ENCODE measurements at places on chromosomes 2 and 18.

GRCh38 chr2:202018950-202019349, 14.7 kb upstream of the FZD7 start:
- DNase-seq, result no peak

GRCh38 chr18:44229693-44230108, 451.0 kb upstream of the SETBP1 start:
- DNase-seq, result no peak

GRCh38 chr2:182587831-182588230, 128.2 kb upstream of the DNAJC10 start:
- DNase-seq, result peak; percentile 84

- no peak for DNase-seq
Observed at GRCh38 chr18:39198376-39198775, 1632.8 kb upstream of the CELF4 start.

DNA sequence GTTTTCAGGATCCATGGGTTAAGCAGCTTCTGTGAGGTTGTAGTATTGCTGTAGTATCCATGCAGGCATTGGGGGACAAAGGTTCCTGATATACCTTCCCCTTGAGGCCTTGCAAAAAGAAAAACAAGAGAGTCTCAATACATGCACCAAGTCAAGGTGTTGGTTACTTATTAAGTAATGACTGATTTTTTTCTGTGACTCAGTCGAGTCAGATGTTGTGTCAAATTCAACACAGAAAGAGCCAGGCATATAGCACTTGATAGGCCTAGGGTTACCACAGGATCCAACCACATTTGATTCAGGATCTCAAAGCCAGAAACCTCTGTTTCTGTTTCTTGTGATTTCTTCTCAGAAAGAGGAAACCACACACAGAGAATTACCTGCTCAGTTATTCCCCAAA, 24.9 kb upstream of the CD8A start:
- DNase-seq, result no peak

- DNase-seq, result no peak
Observed at GRCh38 chr2:239729681-239730566, 295.2 kb downstream of the NDUFA10 start.

DNA sequence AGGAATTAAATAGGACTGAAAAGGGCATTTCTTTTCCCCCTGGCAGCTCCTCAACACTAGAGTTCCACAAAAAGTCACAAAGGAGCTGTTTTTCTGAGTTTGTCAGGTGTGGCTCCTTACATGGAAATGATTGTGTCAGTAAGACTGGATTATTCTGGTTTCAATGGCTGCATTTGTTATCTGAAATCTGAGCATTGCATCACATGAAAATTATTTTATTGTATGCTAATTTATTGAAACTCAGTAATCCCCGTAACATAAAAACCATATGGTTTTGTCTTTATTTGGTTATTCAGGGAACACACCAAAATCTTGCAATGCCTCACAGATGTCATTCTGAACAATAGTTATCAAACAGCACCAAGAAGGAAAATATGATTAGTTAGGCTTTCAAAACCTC, 439.7 kb upstream of the TNP1 start:
- DNase-seq, result no peak

GRCh38 chr2:108414256-108414876, 34.6 kb upstream of the GCC2 start:
- no peak for DNase-seq

DNA sequence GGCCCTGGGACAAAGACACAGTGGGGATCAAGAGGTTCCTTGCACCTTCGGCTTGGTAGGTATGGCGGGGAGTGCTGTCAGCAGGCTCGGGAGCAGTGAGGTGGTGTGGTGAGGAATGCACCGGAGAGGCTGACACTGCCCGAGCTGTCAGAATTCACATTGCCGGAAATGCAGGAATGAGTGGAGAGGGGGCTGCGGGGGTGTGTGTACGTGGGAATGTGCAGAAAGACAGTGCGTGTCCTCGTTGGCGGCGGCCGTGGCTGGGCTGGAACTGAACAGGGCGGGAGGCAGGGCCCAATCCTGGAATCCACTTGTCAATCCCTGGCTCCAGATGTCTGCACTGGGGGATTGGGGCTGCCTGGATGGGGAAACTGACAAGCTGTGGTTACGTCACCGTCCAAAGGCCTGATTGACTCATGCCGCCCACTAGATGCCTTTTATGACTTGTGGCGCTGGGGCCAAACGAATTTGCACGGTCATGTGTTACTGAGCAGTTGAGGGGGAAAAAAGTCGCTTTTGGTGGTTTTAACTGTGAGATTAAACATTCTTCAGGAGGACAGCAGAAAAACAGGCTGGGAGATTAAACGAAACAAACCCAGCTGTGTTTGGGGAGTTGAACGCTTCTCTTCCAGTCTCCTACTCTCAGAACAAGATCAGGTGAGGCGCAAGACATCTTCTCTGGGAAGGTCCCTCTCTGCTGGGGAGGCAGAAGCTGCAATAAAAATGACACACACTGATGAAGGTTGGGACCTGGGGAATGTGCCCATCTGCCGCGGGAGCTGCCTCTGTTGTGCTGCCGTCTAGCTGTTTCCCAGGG, 189.4 kb upstream of the GLI2 start:
- DNase-seq, result peak; percentile 95

DNA sequence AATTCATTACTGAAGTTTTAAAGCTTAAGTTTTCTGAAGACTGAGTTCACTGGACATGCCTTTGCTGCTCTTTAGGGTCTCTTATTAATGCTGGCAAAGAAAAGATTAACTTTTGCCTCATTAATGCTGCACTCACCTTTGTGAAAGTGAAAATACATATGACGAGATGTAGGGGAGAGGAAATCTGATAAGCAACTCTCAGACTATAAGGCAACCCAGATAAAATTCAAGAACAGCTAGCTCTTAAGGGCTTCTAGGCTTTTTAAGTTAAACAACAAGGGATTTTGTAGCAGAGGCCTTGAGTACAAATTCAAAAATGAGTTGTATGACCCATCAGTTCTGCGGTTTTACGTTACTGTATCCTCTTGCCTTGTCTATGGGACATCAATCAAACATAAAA, 143.7 kb downstream of the USP34 start:
- no peak for DNase-seq

- DNase-seq, result no peak
Observed at GRCh38 chr2:46493241-46493970, 14.0 kb downstream of the TMEM247 start.

- no peak for DNase-seq
Observed at GRCh38 chr2:161915121-161915520, 158.9 kb downstream of the DPP4 start.

DNA sequence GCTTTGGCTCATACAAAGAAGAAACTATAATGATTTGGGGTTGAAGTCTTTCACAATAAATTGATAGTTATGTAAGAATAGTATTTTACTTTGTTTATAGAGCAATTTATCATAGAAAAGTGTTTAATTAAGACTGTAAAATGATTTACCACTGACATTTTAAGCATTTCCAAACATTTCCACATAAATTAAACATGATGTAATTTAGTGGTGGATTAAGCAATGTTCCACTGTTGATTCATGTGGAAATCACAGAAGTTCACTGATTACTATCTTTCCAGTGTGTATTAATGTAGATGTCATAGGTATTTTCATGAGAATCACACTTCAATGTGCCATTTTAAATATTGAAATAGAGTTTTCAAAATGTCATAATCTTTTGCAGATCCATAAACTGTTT, 40.1 kb upstream of the GRB14 start:
- peak; percentile 24 for DNase-seq

GRCh38 chr2:25338401-25338800, 3.3 kb downstream of the DNMT3A start:
- no peak for DNase-seq

DNA sequence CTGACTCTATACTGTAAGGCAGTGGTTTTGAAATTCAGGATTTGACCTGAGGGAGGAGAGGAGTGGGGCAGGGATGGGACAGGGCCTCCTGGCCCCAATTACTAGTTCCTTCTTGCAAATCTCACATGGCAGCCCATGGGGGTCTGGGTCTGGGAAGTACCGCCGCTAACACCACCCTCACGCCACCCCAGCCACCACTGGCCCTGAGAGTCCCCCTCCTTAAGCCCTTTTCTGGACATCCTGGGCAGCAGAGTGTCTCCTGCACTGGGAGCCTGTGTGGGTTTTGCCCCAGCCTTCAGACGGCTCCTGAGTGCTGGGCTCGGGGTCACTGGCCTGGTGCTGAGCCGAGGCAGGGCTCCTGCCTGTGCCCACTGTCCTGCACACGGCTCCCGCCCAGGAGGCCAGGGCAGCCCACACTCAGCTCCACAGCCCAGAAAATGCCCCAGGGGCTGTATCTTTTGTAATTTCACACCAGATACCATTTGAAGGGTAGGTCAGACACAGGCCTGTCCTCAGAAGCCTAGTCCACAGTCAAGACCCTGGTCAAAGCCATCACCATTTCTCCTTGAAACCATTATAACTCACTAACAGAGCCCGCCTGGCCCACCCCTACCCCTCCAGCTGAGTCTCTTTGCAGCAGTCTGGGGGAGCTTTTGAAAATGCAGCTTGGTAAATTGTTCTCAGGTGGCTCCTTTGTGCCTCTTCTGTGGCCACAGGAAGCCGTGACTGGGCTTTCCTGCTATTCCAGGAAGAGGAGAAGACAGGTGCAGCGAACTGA, 55.1 kb downstream of the CYP27C1 start:
- DNase-seq, result no peak

DNA sequence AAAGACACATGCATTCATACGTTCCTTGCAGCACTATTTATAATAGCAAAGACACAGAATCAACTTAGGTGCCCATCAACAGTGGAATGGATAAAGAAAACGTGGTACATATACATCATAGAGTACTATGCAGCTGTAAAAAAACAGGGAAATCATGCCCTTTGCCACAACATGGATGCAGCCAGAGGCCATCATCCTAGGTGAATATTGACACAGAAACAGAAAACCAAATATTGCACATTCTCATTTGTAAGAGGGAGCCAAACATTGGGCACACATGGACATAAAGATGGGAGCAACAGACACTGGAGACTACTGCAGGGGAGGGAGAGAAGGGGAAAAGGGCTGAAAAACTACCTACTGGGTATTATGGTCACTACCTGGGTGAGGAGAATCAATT, 73.5 kb downstream of the SESTD1 start:
- DNase-seq, result no peak

GRCh38 chr2:202778217-202778616, 93.3 kb downstream of the ICA1L start:
- no peak for DNase-seq

GRCh38 chr18:14949800-14950664, 202.1 kb downstream of the ANKRD30B start:
- no peak for DNase-seq

DNA sequence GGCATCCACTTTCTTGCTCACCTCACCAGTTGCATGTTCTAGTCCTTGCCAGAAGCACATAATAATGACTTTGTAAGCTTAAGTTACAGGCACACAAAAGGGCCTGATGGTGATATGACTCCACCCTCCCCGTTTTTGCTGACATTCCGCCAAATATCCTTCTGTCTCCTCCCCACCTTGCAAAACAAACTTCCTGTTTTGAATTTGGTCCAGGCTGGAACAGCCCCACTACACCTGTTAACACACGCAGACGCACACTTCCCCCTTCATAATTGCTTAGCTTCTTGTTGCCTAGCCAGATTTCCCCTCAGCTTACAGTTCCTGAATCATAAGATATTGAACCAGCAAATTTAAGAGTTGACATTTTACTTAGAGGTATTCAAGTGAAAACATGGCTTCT, at the start of gene MGAT5:
Gene MGAT5, plus strand, starts transcription at position 269 of the 400 bp plus-strand sequence. CDS start 332 bp downstream, outside the sequence.
- no peak for DNase-seq

DNA sequence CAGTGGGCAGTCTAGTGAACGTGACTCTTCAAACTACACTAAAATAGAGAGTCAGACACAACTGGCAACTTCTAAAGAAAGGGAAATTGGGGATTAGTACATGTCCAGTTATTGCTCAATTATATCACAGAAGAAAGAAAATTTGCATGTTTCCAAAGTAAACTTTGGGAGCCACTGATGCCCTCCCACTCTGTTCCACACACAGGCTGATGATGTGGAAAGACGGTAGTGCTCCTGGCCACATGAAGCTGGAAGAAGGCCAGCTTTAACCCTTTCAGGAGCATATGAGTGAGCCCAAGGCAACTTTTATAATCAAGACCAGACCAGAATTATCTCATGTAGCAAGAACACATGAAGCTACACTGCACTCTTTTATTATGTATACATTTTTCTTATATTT, 141.0 kb downstream of the NR4A2 start:
- no peak for DNase-seq

GRCh38 chr2:20660506-20661420, 6.2 kb upstream of the GDF7 start:
- no peak for DNase-seq
